Right lung (tissue), 10 donors: ENCODE measurements at places on chromosomes 3 and 15. TPM values are rescaled to one million over a fixed set of nuclear protein-coding genes. Genes with fewer than 3 reads are reported as not detected.
A peak's percentile ranks its signal among the peaks of the same experiment; 100 is the strongest.

DNA sequence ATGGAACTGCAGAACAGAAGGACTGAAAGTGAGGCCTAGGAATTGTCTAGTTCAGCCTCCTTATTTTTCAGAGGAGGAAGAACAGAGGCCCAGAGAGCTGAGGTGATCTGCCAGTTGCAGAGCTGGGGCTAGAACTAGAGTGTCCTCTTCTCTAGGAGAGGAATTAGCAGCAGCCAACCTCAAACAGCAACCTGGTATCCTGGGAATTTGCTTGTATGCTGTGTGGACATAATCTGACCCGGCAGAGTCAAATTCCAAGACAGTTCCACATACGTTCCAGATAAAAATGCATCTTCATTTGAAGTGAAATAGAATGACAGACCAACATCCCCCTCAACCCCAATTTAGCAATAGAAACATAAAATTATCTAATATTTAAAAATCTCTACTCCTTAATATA lies 13.5 kb upstream of the TSC22D2 start:
- DNase-seq = no peak

DNA sequence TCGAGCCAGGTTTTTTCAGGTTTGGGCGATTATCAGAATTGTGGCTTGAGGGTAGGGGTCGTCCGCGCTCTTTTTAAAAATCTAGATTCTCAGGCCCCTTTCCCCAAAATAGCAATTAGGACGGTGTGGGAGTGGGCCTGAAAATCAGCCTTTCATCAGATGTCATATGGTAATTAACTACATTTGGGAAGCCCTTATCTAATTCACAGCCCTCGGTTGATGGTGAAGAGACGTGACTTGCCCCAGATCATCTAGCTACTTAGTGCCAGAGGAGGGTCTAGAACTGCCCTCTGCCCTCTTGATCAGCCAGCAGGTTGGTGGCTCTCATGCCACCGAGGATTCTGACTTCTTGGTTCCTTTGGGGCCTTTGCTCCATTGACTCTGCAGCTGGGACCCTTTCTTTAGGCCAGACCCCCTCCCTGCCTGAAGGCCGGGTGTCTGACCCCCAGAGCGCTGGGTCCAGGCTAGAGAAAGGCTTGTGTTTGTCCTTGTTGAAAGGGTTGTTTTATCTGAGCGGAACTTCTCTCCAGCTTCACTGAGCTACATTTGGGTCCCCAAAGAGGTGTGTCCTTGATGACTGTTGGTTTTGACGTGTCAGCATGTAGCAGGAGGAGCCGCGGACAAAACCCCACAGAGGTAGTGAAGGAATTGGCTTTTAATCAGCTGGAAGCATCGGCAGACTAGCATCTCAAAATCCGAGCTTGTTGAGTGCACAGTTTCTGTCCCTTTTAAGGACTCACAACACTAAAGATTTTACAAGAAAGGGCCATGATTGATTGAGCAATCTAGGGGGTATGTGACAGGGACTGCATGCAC lies 857 bp downstream of the AEN start:
- no peak for DNase-seq

The TM6SF1 gene
- polyA plus RNA-seq = 5.0 TPM

The FOXL2 gene
- not detected for polyA plus RNA-seq

The ARGFX gene
- not detected for polyA plus RNA-seq

- DNase-seq = no peak
These were observed 37.3 kb downstream of the THSD4 start for GRCh38 chr15:71152542-71152941.

GRCh38 chr3:137103739-137104138 lies 146.0 kb downstream of the IL20RB start:
- no peak for DNase-seq

DNA sequence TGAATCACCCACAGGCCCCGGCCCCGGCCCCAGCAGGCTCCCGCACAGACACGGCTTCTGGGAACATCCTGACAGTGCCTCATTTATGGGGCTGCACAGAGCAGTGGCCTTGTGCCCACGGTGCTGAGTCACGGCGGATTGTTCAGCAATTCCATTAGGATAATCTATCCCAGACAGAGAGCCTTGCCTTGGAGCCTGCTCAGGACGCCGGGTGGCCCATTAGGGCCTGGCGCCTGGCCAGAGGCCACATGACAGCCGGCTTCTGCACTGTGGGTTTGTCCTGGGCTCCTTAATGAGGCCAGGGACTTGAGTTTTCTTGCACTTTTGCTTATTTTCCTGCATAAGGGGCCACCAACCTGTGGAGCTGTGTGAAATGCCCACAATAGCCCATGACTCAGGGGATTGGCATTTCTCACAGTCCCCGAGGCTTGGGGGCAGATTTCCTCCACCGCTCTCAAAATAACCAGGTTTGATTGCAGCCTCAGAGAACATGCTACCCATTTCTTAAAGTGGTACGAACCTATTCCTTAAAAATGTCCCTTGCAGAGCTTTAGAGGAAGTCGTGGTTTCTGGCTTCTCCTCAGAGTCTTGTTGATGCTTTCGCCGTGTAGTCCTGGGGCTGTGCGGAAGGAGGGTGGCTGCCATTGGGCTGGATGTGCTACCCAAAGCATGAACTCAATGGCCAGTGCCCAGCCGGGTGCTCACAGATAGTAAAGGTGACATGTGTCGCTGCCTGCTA lies 19.0 kb downstream of the SYNM start:
- DNase-seq = peak; percentile 63

DNA sequence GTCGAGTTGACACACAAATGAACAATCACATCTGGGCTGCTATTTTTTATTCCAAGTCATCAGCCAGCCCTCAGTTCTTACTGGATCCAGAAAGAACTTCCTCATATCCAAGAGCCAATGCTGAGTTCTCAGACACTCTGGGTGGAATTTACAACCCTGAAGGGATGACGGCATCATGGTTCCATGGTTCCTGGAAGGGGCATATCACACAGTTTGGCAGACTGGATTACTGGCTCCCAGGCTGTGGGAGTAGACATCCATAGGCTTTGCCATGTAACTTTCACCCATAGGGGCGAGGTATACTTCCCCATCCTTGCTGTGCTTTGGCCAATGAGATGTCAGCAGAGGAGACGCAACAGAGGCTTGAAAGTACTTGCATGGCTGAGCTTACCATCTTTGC lies 26.9 kb upstream of the KBTBD12 start:
- DNase-seq = no peak

- no peak for DNase-seq
These were observed 17.9 kb upstream of the IGDCC3 start for GRCh38 chr15:65395567-65396202.

The LRRC15 gene
- 0.05 TPM for polyA plus RNA-seq

The RBM5 gene
- polyA plus RNA-seq = 542 TPM

GRCh38 chr3:114557791-114558190 lies 264.0 kb downstream of the TIGIT start:
- DNase-seq = no peak

- DNase-seq = no peak
These were observed 98.8 kb downstream of the FNDC3B start for GRCh38 chr3:172138193-172138537.

The ANKDD1A gene
- polyA plus RNA-seq = 11.5 TPM

DNA sequence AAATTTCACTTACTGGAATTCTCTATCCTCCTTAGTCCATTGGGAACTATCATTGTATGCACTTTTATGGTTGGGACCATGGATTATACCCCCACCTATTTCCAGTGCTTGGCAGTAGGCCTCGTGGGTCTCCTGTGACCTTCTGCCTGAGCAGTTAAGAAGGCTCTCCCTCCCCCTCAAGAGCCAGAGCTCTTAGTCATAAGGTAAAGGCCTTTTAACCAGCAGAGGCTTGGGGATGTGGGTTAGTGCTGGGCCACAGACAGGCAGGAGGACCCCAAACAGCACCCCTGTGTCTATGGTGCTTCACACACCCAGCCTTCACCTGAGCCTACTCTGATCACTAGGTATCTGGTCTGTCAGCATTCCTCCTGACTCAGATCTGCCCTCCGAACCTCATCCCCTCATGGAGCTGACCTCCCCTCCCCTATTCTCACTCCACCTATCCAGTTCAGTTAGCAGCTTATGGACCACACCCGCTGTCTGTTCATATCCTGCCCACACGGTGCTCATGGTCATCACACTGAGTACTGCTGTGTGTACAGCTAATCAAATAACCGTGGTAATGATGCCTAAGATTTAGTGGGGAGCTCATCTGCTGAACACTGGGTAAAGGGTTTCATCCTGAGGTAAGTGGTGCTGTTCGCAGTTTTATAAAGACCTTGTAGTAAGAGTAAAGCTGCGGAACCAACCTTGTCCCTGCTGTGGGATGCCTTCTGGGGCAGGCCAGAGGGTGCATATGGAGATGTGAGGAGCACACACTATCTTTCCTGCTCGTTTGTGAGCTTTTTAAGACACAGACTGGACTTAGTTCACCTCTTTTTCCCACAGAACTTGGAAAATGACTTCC lies 40.9 kb downstream of the KLHL18 start:
- no peak for DNase-seq

The WWTR1 gene
- 114 TPM for polyA plus RNA-seq

DNA sequence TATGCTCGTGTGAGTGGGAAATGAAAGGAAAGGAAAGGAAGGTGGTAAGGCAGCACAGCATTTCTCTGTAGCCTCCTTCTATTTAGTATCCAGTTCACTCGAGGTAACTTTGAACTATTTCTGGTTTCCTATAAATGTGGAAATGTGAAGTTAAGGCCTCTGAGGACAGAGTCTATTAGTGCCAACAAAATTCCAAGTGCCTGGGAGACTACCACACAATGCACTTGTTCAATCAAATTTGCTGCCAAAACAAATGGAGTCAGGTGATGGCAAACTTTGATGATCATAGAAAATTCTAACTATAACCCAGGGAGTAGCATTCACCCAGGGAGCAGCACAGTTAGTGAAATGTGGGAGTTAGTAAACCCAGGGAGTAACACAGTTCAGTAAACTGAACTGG lies 155.1 kb downstream of the ALCAM start:
- no peak for DNase-seq

The GP5 gene
- 0.78 TPM for polyA plus RNA-seq

DNA sequence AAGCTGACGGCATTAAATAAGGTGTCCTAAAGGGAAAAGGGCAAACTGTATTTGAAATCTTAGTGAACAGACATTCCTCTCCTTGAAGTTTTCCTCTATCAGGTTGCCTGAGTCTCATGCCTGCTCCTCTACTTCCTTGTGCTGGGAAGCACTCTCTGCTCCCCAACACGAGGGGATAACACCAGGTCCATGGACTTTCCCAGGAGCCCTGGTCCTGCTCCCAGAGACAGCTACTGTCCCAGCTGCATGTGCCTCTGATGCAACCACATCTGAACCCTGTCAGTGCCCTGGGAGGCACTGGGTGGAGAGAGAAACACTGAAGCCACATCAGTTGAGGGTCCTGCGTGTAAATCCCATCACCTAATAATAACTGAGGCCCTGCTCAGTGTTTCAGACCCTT lies 7.4 kb downstream of the TLR9 start:
- DNase-seq = no peak

The NKTR gene
- polyA plus RNA-seq = 259 TPM

The NR2E3 gene
- polyA plus RNA-seq = 0.60 TPM

GRCh38 chr3:172658344-172659245 lies 52.3 kb downstream of the NCEH1 start:
- no peak for DNase-seq

The LRRIQ4 gene
- polyA plus RNA-seq = 0.13 TPM

DNA sequence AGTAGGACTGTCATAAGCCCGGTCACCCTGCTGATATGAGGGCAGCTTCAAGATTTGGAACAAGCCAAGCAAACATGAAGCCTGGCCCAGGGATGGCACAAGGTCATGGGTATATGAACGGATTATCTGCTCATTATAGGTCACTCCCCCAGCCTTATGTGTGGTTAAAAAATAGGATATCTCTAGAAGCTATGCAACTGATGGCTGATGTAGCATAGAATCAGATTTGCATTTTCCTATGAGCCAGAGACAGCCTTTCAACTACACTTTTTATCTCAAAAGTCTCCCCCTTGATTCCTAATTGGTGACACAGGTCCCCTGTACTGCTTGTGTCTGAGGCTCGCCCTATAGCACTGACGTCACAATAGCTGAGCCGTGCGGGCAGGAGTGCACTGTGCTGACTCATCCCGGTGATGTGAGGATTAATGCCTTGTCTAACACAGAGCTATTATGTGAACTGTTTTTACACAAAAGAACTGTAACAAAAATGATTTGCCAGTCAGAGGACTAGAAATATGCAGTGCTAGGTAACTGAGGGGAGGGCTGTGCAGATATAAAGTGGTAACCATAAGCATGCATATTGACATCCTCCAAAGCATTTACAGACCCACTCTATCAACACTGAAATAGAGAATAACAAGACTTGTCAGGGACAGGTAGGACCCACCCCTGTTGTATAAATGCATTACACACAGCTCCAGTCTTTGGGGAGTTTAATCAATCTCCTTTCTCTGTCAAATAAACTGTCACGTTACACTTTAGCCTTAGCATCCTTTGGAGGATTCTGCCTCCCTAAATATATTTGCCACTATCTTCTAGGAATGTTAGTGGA lies 204.9 kb downstream of the TIGIT start:
- no peak for DNase-seq

DNA sequence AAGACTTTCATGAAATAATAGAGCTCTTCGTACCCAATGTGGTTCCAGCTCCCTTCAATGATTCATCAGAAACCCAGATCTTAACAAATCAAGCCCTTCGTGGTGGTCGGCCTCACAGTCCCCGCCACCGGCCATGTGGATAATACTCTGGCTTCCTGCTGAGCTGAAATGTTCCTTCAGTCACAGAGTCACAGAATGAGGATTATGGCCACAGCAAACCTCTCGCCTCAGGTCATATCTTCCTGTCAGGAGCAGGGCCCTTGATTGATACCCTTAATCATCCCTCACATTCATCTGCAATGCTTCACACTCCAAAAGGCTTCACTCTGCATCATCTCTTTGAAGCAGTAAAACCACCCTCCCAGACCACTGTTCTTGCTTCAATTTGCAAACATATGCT lies 452.6 kb downstream of the OCA2 start:
- DNase-seq = no peak

GRCh38 chr15:55741833-55742497 lies 987 bp downstream of the PRTG start:
- peak; percentile 26 for DNase-seq

DNA sequence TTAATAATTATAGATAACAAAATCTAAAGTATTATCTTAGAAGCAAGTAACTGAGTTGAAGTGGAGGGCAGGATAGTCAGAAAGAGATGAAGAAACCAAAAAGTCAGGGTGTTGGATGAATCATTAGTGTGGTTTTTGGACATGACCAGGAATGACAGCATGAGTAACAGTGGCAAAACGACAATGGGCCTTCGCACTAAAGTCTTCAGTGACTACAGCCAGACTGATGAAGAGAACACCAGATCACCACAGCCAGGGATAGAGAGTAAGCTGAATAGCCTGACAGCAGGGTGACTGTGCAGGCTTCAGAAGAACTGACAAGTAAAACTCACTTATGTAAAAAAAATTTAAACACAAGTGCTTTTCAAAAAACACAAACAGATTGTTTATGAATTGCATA lies 96.0 kb upstream of the MELTF start:
- no peak for DNase-seq

The STAB1 gene
- 50.3 TPM for polyA plus RNA-seq

GRCh38 chr15:92796161-92796611 lies 103.9 kb upstream of the CHD2 start:
- no peak for DNase-seq

- no peak for DNase-seq
These were observed 99.6 kb downstream of the OXSM start for GRCh38 chr3:25889525-25889917.

The AGBL1 gene
- polyA plus RNA-seq = 0.07 TPM

The RYR3 gene
- polyA plus RNA-seq = 11.2 TPM

GRCh38 chr3:143464850-143465249 lies 345.3 kb downstream of the CHST2 start:
- no peak for DNase-seq

The GRM2 gene
- 0.63 TPM for polyA plus RNA-seq

GRCh38 chr15:35071106-35071505 lies 14.0 kb downstream of the NANOGP8 start:
- no peak for DNase-seq

GRCh38 chr3:36562945-36563344 lies 182.6 kb downstream of the STAC start:
- DNase-seq = no peak
